Right ventricle myocardium superior (tissue), 1 donor: ENCODE measurements at places on chromosomes 5 and 9. TPM values are rescaled to one million over a fixed set of nuclear protein-coding genes. Genes with fewer than 3 reads are reported as not detected.

GRCh38 chr9:20358207-20358606 lies 264.1 kb downstream of the MLLT3 start:
- DNase-seq = no peak

- DNase-seq = no peak
Observed at GRCh38 chr9:21741151-21741550, 61.3 kb upstream of the MTAP start.

OTP gene
- total RNA-seq = not detected

FBN2 gene
- 23.5 TPM for total RNA-seq

C5orf34 gene
- total RNA-seq = 0.40 TPM
